ENCODE measurements at places on chromosomes 12 and 14. TPM values are rescaled to one million over a fixed set of nuclear protein-coding genes. Genes with fewer than 3 reads are reported as not detected.
A peak's percentile ranks its signal among the peaks of the same experiment; 100 is the strongest.

DNA sequence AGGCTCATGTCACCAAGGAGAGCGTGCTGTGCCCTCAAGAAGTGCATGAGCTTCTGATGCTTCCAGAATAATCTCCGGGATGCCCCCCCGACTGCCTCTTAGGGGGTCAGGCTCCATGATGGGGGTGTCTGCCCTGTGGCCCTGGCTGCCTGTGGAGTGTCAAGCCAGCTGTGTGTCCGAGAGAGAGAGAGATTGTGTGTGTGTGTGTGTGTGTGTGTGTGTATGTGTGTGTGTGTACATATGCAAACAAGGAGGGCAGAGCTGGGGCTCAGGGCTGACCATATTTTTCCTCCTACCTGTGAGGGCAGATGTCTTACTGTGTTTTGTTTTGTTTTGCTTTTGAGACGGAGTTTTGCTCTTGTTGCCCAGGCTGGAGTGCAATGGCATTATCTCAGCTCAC is 5.6 kb upstream of the ALDH2 start:
- no peaks in the 10 kb centered on the region for H3K4me1 ChIP-seq
- no peak for DNase-seq
- H3K4me3 ChIP-seq, result no peak overlapping the region

- peaks cover 5% of the 10 kb centered on the region for H3K36me3 ChIP-seq
- no peak overlapping the region for H3K4me3 ChIP-seq
- DNase-seq, result no peak
Measured at GRCh38 chr12:78308701-78309100, 478.0 kb downstream of the NAV3 start.

GRCh38 chr14:77329872-77330271 is 9.0 kb downstream of the GSTZ1 start:
- no peaks in the 10 kb centered on the region for H3K36me3 ChIP-seq
- DNase-seq, result no peak
- no peaks in the 10 kb centered on the region for H3K4me1 ChIP-seq
- no peaks in the 10 kb centered on the region for H3K27me3 ChIP-seq
- no peak overlapping the region for H3K27ac ChIP-seq
- H3K4me3 ChIP-seq, result no peak overlapping the region

ACOT4 gene
- polyA plus RNA-seq, result 0.13 TPM

DNA sequence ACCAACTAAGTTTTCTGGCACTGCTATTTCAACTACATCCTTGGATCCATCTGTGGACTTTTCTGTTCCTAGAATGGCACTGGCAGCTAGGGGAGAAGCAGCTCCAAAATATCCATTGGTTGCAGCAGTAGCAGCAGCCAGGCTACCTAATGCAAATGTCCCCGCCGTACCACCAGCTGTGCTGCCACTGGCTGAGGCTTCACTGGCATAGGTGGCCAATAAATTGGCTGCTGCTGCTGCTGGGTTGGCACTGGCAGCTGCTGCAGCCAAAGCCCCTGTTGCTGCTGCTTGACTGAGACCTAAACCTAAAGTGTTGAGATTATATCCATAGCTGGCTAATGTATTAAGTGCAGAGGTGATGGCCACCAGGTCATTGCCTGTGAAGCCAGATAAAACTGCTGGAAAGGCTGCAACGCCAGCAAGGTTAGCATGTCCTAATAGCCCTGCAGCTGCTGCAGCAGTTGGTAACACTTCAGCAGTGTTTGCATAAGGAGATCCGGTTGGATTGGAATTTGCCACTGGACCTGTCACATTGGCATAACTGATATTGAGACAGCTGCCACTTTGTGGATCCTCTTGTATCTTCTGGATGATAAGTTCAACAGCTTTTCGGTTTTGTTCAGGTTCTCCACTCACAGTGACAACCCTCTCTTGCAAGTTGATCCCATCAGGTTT is 149.5 kb downstream of the NOVA1 start:
- no peak overlapping the region for H3K4me3 ChIP-seq
- no peaks in the 10 kb centered on the region for H3K27me3 ChIP-seq
- no peaks in the 10 kb centered on the region for H3K4me1 ChIP-seq
- DNase-seq, result no peak

DNA sequence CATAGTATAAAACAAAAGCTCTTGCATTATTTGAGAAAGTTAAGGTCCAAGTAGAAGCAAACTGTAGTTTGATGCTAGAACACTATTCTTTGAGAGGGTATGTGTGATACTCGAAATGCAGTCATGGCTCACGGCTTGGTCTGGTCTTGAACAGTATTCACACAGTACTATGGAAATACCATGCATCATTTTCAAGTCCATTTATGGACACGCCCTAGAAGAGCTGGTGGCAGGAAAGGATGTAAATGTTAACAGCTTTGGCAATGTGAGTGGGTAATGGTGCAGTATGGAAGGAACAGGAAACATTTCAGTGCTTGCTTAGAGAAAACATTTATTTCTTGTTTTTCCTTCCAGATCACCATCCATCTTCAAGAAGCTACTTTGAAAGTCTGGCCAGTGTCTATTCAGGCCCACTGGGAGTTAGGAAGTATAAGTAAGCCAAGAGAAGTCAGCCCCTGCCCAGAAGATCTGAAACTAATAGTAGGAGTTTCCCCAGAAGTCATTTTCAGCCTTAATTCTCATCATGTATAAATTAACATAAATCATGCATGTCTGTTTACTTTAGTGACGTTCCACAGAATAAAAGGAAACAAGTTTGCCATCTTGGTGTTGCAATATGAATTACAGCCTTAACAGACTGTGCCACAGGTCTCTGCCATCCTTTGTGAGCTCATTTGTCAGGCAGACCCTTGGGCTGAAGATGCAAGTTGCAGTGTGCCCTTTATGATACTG is 5.7 kb upstream of the AKAP5 start:
- no peak overlapping the region for H3K27ac ChIP-seq
- DNase-seq, result no peak
- H3K4me1 ChIP-seq, result no peaks in the 10 kb centered on the region

SERPINA9 gene
- polyA plus RNA-seq, result not detected

SLC25A21 gene
- not detected for polyA plus RNA-seq

GRCh38 chr12:47078086-47078395 is 1.4 kb upstream of the PCED1B start:
- DNase-seq, result no peak
- no peaks in the 10 kb centered on the region for H3K36me3 ChIP-seq
- H3K27ac ChIP-seq, result no peak overlapping the region
- peaks cover 8% of the 10 kb centered on the region for H3K4me1 ChIP-seq
- peaks cover 18% of the 10 kb centered on the region for H3K27me3 ChIP-seq
- peak overlapping the region; percentile 66 for H3K4me3 ChIP-seq

DNA sequence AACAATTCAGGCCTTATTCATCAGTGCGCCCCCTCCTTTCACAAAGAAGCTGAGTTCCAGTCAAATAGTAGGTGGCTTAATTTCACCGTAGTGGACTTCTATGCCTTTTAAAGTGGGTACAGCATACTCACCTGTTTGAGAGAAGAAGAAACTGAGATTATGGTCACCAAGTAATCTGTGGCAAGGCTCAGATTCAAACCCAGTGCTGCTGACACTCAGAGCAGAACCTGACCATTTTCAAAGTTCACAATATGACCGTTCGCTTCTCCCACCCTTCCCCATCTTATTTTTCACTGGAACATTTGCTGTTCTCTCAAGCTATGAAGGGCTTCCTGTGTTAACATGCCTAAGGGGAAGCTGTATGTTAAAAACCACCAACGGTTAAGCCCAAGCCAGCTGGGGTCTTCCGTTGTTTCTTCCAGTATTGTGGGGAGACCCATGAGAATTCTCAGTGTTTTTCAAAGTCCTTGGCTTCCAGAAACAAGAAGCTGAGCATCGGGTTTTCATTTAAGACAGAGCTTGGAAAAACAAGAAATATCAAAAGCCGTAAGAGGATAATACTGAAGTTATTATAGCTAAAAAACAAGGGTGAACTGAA is 6.1 kb upstream of the PSMA6 start:
- no peak overlapping the region for H3K27ac ChIP-seq
- no peak for DNase-seq
- peaks cover 2% of the 10 kb centered on the region for H3K36me3 ChIP-seq

DNA sequence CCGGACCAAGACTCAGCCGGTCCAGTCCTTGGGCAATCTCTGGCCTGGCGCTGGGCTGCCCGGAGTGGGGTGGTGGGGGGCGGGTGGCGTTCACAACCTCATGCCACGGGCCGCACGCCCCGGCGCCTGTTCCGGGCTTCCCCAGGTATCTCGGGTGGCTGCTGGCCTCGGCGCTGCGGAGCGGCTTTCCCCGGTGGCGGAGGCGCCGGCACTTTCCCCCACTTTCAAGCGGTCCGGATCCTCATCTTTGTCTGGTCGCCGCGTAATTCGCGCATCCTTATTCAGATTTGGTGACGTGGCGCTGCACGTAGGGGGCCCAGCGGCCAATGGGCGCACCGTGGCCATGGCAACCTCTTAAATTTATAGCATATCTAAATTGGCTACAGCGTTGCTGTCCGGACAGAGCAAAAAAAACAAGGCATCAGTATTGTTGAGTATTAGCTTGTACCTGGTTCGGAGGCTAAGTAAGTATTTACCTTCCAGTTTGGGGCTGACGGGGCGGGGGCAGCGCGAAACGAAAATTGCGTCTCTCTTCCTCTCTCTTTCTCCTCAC is at the start of gene LHX5:
LHX5 (minus strand) TSS at position 253 of the 553 bp plus-strand sequence. CDS start 373 bp downstream, outside the sequence.
- no peaks in the 10 kb centered on the region for H3K4me1 ChIP-seq
- H3K4me3 ChIP-seq, result no peak within 1 kb of the TSS
- H3K27ac ChIP-seq, result no peak within 1 kb of the TSS
- no peaks in the 10 kb centered on the region for H3K36me3 ChIP-seq

- peaks cover 8% of the 10 kb centered on the region for H3K4me1 ChIP-seq
- H3K27ac ChIP-seq, result no peak overlapping the region
- H3K27me3 ChIP-seq, result no peaks in the 10 kb centered on the region
- no peak for DNase-seq
- H3K4me3 ChIP-seq, result no peak overlapping the region
Measured at GRCh38 chr12:93059288-93059687, 130.2 kb upstream of the EEA1 start.

GRCh38 chr12:98162906-98163678 is 352.3 kb upstream of the TMPO start:
- DNase-seq, result no peak
- H3K27me3 ChIP-seq, result no peaks in the 10 kb centered on the region
- H3K36me3 ChIP-seq, result no peaks in the 10 kb centered on the region
- no peak overlapping the region for H3K4me3 ChIP-seq

DNA sequence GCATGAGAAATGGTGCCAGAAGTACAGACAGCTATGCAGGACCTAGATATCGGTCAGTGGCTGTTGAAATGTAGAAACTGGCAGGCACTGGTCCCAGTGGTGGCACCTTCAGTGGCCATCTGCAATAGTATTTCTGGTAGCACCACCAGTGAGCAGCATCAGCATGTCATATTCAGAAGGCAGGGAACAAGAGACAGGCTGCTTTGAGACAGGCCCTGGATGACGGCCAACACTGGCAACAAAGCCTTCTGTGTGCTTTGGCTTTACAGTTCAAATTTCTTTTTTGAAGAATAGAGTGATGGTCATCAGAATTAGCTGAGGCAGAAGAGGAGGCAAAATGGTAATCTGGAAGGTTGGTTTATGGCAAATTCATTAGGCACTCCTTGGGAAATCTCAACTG is 273.4 kb upstream of the SLC16A7 start:
- no peak overlapping the region for H3K4me3 ChIP-seq
- H3K36me3 ChIP-seq, result no peaks in the 10 kb centered on the region
- no peaks in the 10 kb centered on the region for H3K4me1 ChIP-seq
- DNase-seq, result no peak
- H3K27me3 ChIP-seq, result peaks cover 6% of the 10 kb centered on the region

GRCh38 chr14:92654239-92654901 is 94.1 kb downstream of the LGMN start:
- no peak overlapping the region for H3K4me3 ChIP-seq
- DNase-seq, result no peak
- no peaks in the 10 kb centered on the region for H3K4me1 ChIP-seq
- H3K27me3 ChIP-seq, result no peaks in the 10 kb centered on the region
- no peak overlapping the region for H3K27ac ChIP-seq

GRCh38 chr12:19115285-19115684 is 14.2 kb upstream of the PLEKHA5 start:
- H3K36me3 ChIP-seq, result no peaks in the 10 kb centered on the region
- no peaks in the 10 kb centered on the region for H3K27me3 ChIP-seq
- no peak overlapping the region for H3K27ac ChIP-seq
- H3K4me3 ChIP-seq, result no peak overlapping the region
- DNase-seq, result no peak

DNA sequence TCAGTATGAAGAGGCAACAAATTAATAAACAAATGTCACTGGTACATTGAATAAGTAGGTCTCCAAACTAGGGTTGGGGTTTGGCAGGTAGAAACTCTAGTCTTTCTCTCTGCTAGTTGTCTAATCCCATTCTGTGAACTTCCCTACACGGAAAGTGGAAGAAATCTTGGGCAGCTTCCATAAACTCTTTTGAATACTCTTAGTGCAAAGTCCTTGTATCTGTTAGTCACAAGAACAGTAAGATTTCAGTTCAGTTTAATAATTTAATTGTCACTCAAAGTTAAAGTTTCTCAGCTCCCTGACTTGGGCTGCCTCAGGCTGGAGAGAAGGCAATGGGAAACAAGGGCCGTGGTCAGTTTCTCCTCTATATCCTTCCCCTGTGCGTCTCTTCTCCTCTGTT is 135.4 kb upstream of the MDM1 start:
- no peaks in the 10 kb centered on the region for H3K4me1 ChIP-seq
- no peaks in the 10 kb centered on the region for H3K27me3 ChIP-seq
- no peak overlapping the region for H3K4me3 ChIP-seq
- H3K36me3 ChIP-seq, result no peaks in the 10 kb centered on the region
- no peak overlapping the region for H3K27ac ChIP-seq
- no peak for DNase-seq

GRCh38 chr14:50820786-50821509 is 10.0 kb downstream of the NIN start:
- H3K4me1 ChIP-seq, result peaks cover 23% of the 10 kb centered on the region
- H3K27me3 ChIP-seq, result no peaks in the 10 kb centered on the region
- DNase-seq, result no peak
- H3K4me3 ChIP-seq, result no peak overlapping the region

DPPA3 gene
- polyA plus RNA-seq, result not detected

DNA sequence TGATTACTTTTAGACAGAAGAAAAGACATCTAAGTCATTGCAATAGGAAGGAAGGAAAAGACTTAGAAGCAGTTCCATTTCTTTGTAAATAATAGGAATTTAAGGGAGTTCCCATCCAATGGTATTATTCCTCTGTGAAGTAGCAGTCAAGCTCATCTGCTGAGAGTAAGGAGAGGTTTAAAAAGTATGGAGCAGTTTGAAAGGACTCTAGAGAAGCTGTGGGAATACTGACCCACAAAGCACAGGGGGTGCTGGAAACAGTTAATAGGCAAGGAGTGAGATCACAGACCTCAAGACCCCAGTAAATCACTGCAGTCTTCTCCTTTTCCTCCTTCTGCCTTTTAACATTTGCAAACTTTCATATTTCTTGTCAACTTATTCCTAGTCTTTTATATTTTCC is 428.5 kb downstream of the ADAMTS20 start:
- no peaks in the 10 kb centered on the region for H3K4me1 ChIP-seq
- H3K27ac ChIP-seq, result no peak overlapping the region
- H3K4me3 ChIP-seq, result no peak overlapping the region
- no peaks in the 10 kb centered on the region for H3K27me3 ChIP-seq
